Naive thymus-derived CD8-positive, alpha-beta T cell (primary cell): ENCODE measurements at places on chromosomes 4 and X. TPM values are rescaled to one million over a fixed set of nuclear protein-coding genes. Genes with fewer than 3 reads are reported as not detected.

The MGST2 gene
- 0.66 TPM for total RNA-seq

GRCh38 chr4:82621251-82621650, 59.5 kb upstream of the TMEM150C start:
- DNase-seq, result no peak

The CT47A7 gene
- total RNA-seq, result not detected

DNA sequence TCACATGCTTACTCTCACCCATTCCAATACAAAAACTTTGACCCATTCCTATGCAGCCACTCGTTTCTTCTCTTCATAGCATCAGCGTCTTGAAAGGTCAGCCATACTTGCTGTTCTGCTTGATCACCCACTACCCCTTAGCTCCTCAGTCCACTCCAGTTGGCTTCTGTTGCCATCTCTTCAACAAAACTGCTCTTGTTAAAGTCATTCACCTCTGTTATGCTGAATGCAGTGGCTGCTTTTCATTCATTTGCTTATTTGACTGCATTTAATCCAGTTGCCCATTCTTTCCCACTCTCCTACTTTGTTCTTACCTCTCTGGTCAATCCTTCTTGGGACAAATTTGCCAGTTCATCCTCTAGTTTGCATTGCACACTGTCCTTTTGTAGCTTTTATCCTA, 24.9 kb downstream of the CEP135 start:
- no peak for DNase-seq

The HTRA3 gene
- not detected for total RNA-seq

DNA sequence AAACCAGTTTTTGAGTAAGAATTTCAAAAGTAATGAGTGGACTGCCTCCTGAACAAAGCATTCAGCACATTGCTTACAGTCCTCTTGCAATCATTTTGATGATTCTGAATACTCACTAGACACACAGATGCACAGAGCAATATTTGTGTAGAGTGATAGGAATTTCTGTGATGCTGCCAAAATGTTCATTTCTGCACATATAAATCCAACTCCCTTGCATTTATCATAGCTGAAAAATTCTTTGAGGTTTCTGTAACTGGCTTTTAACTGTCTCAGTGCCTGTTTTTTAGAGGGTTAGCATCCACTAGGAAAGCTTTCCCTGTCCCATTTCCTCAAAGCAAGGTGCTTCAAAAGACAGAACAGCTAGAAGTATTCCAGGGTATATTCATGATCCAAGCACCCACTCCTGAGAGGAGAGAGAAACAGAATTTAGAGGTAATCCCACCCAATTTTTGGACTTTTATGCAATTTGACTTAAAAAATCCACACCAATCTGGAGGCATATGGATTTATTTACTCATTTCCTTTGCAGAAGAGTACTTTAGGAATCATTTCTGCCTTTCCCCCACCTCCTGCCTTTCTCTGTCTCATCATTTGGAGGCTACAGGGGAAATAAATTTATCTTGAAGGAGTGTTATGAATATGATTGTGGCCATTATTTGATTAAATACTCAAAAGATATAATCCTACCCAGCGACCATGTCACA, 234.5 kb upstream of the SLIT2 start:
- DNase-seq, result no peak

DNA sequence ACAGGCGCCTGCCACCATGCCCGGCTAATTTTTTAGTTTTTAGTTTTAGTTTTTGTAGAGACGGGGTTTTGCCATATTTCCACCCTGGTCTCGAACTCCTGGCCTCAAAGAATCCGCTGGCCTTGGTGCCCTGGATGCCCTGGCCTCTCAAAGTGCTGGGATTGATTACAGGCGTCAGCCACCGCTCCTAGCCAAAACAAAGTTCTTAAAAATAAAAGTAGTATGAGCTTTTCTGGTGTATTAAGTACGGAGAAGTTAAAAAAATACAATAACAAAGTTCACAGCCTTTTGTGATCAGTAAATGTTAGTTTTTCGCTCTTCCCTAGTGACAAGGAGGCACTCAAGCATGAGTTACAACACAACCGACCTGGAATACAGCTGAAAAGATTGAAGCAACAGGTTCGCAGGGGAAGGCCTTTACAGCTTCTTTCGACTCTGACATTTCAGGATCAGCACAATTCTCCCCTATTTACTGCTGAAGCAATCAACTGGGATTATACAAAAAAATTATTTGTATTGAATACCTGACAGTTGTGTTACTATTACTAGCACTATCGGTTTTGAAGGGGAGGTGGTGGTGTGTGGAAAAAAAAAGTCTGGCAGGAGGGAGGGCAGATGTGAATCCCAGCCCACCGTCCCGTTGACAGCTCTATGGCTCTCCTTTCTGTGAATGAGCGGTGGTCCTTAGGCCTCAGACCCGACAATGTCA, 893 bp upstream of the METAP1 start:
- no peak for DNase-seq

- no peak for DNase-seq
Observed at GRCh38 chr4:169253113-169253671, 17.6 kb downstream of the SH3RF1 start.
